Hematopoietic multipotent progenitor cell treated with erythropoietin and hydrocortisone succinate and interleukin-3 and kit ligand, for 15 days (in vitro differentiated cells): ENCODE measurements at places on chromosomes 4 and X.

DNA sequence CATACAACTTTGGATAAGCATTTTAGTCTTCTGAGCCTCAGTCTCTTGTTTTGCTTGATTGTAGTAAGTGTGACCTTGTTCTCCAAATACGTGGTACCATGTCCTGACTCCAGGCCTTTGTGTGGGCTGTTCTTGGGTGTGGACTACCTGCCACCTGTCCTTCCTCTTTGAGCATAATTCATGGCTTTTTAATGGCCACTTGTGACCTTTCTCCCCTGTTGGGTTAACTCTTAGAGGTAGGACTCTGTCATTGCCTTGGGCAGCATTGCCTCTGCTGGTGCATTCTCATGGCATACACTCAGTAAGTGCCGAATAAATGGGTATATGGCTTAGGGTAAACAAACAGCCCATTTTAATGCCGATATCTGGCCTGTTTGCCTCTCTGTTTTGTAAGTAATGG, 3.0 kb downstream of the NSD2 start:
- DNase-seq = no peak

DNA sequence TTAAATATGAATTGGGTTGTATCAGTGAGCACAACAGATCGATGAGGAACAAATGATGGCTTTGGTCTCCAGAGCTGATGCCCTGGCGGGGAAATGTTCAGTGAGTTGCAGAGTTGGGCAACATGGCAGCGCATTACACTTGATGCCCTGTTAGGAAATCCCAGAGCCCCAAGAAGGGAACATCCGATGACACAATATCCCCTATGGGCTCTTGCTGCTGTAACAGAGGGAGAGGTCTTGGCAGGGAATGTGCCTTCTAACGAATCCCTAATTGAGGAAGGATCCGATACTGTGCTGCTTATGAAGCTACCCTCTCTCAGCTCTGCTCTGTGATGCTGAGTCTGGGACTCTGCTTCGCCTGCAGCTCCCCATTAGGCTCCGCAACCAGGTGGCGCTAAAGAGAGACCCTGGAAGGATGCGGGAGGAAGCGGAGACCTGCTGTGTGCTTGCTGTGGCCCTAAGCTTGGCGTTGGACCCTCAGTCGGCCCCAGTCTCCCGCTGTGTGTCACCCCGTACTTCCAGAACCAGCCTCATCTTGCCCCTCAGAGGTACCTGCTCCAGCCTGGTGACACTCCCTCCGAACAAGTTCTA, 38.9 kb downstream of the PDHA1 start:
- no peak for DNase-seq

DNA sequence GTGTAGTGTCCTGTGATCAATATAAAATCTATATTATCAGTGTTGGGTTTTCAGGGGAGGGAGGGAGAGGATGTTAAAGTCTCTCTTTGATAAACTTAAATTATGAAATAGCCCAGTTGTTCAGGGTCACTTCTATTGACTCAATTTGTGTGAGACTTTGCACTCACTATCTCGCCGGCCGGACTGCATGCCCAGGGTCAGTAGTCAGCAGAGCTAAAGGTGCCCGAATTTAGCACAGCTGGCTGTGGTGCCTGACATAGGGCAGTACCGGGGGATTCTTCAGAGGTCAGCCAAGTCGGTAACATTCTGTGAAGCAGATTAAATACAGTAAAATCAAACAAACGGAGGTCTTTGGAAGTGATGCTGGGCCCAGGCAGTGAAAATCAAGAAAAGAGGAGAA, 19.2 kb downstream of the GABRQ start:
- DNase-seq = no peak

- no peak for DNase-seq
Measured at GRCh38 chr4:3276986-3277385, 15.8 kb upstream of the RGS12 start.

DNA sequence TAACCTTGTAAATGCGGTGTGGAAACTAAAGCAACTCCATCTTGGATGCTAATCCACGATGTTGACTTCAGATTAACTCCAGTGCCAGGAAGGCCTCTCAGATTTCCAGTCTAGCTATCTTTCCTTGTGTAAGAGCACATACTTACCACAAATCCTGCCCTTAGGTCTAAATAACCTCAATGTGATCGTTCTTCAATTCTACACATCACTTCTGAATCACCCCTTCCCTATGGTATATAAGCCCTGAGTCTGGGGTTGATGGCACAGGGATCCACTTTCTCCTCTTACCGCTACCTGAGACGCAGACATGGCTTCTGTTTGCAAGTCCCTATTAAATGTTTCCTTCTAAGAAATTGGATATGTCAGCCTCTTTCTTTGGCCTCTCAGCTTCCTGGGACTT, 17.5 kb upstream of the ZNF41 start:
- no peak for DNase-seq

GRCh38 chrX:153411255-153411987, at the start of gene ZFP92:
TSS of gene ZFP92 (plus strand) at chrX:153411472. CDS start at chrX:153418323, 6,851 bp downstream.
- no peak for DNase-seq

- DNase-seq = no peak
Measured at GRCh38 chr4:39855909-39856512, 121.7 kb downstream of the PDS5A start.

GRCh38 chr4:182600093-182600492, 317.1 kb downstream of the DCTD start:
- no peak for DNase-seq

GRCh38 chr4:36854554-36854953, 390.0 kb upstream of the NWD2 start:
- no peak for DNase-seq

DNA sequence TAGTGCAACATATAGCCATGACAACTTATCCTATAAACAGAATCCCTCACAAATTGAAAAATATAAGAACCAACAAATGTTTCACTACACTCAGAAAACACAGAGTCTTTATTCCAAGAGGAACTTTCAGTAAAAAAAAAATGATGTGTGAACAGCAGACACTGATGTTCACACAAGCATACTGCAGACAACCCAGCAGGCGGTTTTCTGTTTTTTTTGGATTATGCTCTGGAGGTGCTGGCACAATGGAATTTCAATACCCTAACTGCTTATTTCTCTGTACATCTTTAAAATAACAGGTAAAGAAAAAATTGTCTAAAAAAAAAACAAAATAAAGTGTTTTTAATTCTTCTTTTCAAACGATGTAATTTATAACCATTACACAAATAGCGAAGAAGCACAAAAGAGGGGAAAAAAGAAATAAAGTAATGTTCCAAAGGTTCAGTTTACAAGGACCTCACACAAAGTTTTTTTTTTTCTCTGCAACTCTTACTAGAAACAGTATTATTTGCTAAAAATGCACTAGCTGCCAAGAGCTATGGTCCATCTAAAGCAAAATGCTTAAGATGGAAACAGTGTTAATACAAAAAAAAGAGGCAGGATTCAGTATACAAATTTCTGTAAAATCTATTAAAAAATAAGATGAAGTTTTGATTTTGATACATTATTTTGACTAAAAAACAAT, 55.3 kb downstream of the ANAPC10 start:
- no peak for DNase-seq

GRCh38 chr4:161252520-161253141, 911.2 kb downstream of the FSTL5 start:
- no peak for DNase-seq

- no peak for DNase-seq
Measured at GRCh38 chr4:36321176-36321575, 39.8 kb downstream of the DTHD1 start.

DNA sequence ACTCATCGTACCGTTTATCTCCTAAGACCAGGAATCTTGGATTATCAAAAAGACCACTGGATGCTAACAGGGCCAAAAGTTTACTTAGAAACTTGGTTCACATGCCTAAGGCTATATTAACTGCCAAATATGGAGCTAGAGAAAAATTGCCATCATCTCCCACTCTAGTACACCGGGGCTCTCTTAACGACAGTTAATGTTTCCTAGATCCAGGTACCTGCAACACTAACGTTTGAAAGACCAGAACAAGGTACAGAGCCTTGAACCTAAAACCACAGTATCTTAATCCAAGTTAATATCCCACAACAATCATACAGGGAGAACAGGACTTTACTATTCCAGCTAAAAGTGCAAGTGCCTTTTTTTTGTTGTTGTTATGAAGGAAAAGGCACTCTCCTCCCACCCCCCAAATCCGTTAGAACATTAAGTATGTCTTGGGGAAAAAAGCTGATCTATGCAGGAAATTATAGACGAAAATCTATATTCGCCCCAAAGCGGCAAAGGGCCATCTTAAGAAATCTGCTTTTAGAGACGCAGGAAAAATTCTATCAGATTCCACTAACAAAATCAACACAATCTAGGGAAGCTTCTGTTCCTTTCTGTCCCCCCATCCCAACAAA, 1.3 kb downstream of the G3BP2 start:
- DNase-seq = no peak

- DNase-seq = peak; percentile 2
Measured at GRCh38 chrX:138128027-138128671, 562.2 kb downstream of the ZIC3 start.

DNA sequence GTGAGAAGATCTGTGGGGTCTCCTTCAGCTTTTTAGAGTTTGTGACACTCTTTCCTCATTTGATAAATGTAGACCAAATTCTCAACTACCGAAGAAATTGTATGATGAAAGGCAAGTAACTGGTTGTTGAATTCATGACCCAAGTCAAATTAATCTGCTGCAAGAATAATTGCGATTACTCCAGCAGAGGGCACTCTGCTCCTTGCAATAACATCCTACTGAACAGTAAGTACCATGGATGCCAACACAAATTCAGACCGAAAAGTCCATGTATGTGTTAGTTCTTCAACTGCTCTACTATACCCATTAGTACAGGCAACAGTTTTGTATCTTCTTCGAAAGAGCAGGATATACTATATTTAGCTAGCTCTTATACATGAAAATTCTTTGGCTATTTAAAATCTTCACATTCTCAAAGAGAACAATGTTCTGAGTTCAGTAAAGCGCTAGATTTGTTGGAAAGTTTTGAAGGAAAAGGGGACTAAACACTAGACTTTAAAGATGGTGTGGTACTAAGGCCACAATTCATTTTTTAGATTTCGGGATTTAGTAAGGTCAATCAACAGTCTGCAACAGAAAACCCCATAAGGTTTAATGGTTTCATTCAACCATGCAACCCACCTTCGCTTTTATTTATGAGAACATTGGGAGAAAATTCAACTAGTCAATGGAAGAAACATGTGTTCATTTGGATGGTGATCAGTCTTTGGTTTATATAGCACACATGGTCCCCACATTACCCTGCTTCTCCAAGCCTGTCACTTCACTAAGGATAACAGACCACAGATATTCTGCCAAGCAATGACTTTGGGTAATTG, 105.4 kb upstream of the TBC1D9 start:
- DNase-seq = peak; percentile 20

GRCh38 chrX:48520455-48520854, 1.2 kb upstream of the EBP start:
- no peak for DNase-seq

DNA sequence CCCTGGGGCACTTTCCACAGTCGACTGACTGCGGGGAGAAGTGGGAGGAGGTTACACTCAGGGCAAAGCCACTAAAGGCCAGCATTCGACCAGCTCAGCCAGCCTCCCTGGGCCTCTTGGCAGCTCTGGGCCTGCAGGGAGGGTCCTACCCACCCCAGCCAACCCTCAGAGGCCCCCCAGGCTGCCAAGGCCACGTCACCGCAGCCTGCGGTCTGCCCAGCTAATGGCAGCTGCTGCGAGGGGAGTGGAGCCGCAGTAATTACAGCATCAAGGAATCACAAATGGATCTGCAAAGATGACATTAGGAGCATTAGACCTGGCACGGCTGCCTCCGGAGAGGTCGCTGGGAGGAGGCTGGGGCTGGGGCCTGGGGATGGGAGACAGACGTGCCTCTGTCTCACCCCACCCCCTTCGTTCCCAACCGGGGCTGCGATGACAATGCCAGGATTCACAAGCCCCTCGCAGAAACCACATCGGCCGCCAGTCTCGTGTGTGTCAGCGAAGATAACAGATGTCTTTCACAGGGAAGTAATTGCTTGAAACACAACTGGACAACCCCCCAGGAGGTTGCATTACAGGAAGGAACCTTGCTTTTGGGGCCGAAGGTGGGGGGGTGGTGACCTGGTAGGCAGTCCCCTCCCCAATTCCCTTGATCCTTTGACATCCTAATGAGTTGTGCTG, 367.6 kb downstream of the BCOR start:
- no peak for DNase-seq

DNA sequence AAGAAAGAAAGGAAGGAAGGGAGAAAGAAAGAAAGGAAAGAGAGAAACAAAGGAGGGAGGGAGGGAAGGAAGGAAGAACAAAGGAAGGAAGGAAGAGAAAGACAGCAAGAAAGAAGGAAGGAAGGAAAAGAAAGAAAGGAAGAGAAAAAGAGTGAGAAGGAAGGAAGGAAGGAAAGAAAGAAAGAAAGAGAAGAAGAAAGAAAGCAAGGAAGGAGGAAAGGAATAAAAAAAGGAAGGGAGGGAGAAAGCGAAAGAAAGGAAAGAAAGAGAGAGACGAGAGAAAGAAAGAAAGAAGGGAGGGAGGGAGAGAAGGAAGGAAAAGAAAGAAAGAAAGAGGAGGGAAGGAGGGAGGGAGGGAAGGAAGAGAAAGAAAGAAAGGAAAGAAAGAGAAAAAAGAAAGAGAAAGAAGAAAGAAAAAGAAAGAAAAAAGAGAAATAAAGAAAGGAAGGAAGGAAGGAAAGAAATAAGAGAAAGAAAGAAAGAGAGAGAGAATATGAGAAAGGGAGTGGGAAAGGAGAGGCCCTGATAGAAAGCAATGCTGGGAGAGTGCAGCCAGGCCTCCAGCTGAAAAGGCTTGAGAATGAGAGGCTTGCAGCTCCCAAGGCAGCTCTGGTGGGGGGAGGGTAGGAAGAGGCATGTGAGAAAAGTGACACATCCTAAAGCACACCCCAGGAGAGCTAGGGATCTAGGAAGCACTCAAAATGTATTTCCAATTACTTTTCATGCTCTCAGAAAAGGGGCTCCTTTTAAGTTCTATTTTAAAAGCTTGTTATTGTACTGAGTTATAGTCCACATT, 134.0 kb upstream of the ZIC3 start:
- DNase-seq = no peak

GRCh38 chr4:42519803-42520417, 122.6 kb downstream of the SHISA3 start:
- peak; percentile 55 for DNase-seq

- no peak for DNase-seq
Measured at GRCh38 chr4:88518911-88519310, 4.7 kb downstream of the PYURF start.

DNA sequence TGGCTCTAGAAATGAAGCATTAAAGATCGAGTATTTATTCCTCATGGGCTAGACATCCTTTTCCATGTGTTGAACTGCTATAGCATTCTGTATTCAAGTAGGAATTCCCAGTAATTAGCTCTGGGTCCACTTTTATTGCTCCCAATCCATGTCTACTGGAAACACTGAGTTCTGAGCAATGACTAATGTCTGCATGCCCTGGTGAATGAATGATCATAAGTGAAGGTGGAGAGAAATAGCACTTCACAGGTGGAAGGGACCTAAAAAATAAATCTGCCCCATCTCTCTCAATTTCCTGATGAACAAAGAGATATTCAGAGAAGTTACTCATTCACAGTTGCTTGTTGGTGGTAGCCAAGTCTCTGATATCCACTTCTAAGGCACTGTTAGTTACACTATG, 34.6 kb upstream of the CXCL8 start:
- no peak for DNase-seq
